ENCODE measurements at places on chromosomes 1 and 21. TPM values are rescaled to one million over a fixed set of nuclear protein-coding genes. Genes with fewer than 3 reads are reported as not detected.

The HRNR gene
- not detected for total RNA-seq

The MRPL39 gene
- total RNA-seq: 92.2 TPM

The ADGRB2 gene
- 9.4 TPM for total RNA-seq

The LCE1B gene
- not detected for total RNA-seq

The PSRC1 gene
- total RNA-seq: 129 TPM

The COPA gene
- total RNA-seq: 137 TPM

The UBL4B gene
- not detected for total RNA-seq

The C1orf210 gene
- total RNA-seq: not detected

The CELA3A gene
- total RNA-seq: not detected

The MYOM3 gene
- total RNA-seq: 1.1 TPM

The FABP3 gene
- total RNA-seq: not detected

The LAMC1 gene
- 106 TPM for total RNA-seq

The SLC25A34 gene
- 0.40 TPM for total RNA-seq

The S100A2 gene
- total RNA-seq: 88.6 TPM

The KRTAP11-1 gene
- not detected for total RNA-seq

The S100A14 gene
- not detected for total RNA-seq

The CASP9 gene
- total RNA-seq: 5.5 TPM

The SNRPE gene
- total RNA-seq: 220 TPM

The HCRTR1 gene
- not detected for total RNA-seq

The TRIM67 gene
- total RNA-seq: 0.17 TPM

The ZMYND12 gene
- not detected for total RNA-seq

The GOLT1A gene
- total RNA-seq: not detected
